ENCODE measurements at places on chromosomes 3 and 15.
A peak's percentile ranks its signal among the peaks of the same experiment; 100 is the strongest.

- no peak for DNase-seq
Measured at GRCh38 chr3:129046732-129047552, 13.6 kb upstream of the GP9 start.

- no peak for DNase-seq
Measured at GRCh38 chr3:46643701-46644100, 31.4 kb downstream of the FAM240A start.

DNA sequence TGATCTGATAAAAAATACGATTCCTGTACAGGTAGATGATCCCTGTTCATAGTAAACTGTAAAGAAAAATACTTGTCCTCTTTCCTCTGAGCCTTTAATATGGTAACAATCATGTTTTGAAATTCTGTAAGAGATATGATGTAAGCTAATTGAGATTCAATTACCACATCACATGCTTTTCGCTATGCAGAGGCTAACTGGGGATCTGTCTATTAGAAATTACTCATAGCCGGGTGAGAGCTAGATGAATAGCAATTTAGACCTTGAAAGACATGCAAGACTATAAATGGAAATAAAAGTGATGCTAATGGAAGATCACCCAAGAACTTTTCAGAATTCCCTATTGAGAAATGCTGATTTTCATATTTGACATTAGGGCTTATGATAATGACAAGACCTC lies 579.9 kb upstream of the ZNF717 start:
- no peak for DNase-seq

- DNase-seq = no peak
Measured at GRCh38 chr15:62059108-62059815, 985 bp downstream of the VPS13C start.

- no peak for DNase-seq
Measured at GRCh38 chr15:41661078-41661517, 893 bp downstream of the MGA start.

DNA sequence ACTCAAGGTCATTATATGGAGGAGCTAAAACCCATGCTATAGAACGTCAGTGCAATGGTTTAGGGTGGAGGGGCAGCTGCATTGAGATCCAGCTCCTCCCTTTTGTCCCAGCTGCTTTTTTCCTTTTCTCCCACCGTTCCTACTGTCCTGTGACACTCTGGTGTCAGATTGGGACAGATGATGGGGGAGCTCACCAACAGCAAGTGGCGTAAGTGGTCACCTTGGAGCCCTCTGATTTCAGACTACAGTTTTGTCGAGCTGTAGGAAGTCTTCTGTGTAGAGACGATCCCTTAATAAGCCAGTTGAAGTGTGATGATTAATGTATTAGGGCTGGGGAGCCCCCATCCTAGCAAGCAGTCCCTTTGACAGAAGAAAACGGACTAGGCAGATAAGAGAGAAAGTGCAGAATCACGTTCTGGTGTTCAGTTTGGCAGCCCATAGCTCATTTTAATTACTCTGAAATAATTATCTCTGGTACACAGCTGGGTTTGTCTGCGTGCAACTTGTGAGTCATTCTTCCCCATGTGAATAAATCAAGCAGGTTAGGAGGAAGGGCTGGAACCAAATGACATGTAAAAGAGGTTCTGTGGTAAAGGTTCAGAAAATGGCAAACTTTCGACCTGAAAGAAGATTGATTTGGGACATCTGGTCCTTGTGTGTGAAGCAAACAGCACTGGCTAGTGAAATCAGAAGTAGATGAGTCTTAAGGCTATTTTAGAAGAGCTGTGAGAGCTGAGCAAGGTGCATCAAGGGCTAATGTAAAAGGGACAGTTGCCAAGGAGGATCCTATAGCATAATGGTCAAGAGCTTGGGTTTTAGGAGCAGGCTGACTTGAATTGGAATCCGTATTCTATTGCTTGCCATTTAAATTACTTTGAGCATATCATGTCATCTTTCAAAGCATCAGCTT lies 241.4 kb downstream of the EDEM1 start:
- peak; percentile 2 for DNase-seq

DNA sequence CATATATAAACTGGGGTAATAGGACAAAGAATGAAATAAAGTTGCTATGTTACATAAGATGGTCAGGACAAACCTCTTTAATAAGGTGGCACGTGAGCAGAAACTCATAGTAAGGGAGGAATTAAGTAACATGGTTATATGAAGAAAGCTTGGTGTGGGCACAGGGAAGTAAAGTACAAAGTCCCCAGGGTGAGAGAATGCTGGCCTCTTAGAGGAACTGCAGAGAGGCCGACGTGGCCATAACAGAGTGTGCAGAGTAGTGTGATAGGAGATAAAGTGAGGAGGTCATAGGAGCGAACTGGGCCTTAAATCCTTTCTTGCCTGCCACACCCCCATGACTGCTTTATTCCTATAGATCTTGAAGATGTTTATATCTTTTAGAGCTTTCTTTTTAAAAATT lies 17.4 kb upstream of the RBMS3 start:
- no peak for DNase-seq

GRCh38 chr3:67940210-67940952 lies 286.0 kb upstream of the SUCLG2 start:
- no peak for DNase-seq

DNA sequence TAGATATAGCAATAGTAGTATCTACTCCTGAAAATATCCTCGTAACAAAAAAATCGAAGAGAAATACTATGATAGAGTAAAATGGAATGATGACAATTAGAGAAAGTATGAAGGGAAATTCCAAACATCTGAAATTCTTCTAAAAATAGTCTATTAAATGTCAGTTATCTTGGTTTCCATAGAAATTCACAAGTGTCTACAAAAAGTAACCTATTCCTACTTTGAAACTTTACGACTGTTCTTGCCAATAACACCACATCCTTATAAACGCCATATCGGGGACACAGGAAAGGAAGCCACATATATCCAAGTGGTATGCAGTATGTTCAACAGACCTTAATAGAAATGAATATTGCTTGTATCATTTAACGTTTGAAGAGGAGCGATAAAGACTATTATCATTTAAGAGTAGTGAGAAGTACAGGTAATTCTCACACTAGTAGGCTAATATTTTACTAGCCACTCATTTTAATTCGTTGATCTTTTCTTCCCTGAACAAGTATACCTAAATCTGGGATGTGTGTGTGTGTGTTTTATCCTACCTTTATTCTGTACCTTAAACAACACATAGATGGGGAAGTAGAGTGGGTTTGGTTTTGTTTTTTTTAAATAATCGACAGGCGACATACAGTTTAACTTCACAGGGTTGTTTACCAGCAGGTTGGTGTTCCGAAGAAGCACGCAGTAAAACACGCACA lies 1.2 kb downstream of the GPR176 start:
- DNase-seq = no peak

DNA sequence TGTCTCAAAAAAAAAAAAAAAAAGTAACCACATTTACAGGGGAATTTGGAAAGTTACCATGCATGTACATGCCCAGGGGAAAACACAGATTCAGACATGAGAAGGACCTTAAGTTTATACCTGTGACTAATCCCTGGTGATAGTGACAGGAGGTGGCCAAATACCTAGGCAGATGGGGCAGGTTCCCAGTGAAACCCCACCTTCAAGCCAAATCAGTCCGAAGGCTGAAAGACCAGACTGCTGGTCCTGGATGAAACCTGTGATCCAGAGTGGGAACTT lies 15.8 kb downstream of the SPCS1 start:
- DNase-seq = no peak

- DNase-seq = no peak
Measured at GRCh38 chr3:51836606-51837005, 24.8 kb upstream of the IQCF2 start.

DNA sequence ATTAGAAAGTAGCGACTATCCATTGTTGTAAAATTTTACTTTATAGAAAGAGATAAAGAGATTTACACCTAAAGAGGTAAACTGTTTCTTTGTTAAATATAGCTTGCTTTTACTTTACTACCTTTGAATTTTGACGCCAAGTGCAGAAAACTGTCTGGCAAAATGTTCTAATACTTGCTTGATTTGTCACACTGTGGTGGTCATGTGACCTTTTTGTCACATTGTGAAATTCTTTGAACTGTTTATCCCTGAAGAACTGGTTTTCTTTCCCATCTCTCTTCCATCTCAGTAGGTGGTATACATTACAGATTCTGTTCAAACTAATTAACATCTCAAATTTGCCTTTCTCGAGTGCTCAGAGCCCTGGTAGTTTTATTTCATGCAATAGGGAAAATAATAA lies 327.4 kb downstream of the NAALADL2 start:
- no peak for DNase-seq

GRCh38 chr15:57321485-57321884 lies 54.8 kb upstream of the CGNL1 start:
- no peak for DNase-seq

DNA sequence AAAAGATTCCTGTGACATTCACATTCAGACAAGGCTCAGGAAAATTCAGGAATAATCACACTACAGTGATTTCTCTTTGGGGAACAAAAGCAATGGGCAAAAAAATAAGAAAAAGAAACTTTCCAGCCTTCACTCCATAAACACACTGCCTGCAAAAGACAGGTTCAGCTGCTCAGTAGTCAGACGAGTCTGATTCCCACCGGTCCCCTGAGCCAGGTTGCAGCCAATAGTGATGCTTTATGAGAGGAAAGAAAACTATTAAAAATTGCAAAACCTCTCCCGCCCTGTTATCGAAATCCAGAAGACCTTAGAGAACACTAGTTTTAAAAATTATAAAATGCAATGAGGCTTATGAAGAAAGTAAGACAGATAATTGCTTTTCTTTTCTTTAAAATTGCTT lies 8.5 kb downstream of the PLCH1 start:
- DNase-seq = no peak
